ENCODE measurements at places on chromosomes 5 and 9.

DNA sequence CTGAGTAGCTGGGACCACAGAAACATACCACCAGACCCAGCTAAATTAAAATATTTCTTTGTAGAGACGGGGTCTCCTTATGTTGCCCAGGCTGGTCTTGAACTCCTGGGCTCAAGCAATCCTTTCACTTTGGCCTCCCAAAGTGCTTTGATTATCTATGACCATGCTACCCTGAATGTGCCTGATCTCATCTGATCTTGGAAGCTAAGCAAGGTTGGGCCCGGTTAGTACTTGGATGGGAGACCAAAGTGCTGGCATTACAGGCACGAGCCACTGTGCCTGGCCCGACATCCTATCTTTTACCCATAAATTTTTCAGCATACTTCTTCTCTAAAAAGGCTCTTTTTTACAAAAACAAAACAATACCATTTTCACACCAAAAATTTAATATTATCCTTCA lies 137.0 kb upstream of the LRRTM2 start:
- DNase-seq, result no peak

DNA sequence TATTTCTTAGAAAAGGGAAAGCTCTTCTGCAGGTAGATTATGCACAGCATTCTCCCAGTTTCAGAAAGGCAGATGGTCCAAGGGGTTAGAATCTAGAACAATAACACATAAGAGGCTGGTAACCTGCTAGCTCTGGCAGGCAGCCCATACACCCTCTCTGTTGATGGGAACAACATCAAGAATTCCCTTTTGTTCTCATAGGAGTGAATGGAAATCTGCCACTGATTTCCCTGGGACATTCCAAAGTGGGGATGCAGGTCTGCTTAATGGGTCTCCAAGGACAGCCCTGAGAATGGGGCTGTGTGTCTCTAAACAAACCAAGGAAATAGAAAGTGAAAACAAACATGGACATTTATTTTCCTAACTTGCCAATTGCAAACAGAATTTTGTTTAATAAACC lies 456.8 kb downstream of the EBF1 start:
- no peak for DNase-seq

DNA sequence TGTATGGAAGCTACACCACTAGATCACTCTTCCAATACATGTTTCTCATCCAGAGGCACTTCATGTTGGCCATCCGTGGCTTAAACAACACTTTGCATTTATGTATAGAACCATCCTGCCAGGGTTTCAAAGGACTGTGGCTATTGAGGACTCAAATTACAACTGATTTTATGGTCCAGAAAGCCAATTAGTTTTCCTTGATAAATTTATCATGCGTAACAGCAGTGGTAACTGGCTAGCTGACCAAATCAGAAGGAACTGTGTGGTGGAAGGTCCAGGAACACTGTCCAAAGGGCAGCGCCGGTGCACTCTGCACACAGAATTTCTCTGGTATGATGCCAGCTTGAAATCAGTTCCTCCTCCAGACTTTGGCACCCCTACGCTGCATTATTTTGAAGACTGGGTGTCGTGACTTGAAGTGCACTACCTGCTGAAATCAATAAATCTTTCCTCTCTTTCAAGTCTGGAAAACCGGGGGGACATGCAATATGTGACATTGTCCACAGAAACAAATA lies 69.3 kb upstream of the TMEM252 start:
- DNase-seq, result no peak

DNA sequence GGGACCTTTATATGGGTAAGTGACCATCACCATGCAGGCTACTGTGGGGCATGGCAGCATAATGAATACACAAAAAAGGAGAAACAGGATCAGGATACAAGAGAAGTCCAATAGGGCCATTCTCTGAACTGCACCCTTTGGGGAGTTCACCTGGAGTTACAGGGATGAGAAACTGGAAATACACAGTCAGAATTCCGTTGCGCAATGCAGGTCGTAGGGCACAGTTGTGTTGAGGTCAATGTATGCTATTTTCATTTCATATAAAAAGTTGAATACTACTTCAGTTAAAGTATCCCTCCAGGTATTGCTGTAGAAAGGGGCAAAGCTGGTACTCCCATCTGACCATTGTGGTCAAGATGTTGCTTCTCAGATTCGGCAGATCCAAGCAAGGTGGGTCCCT lies 471.4 kb downstream of the DMRT2 start:
- no peak for DNase-seq

DNA sequence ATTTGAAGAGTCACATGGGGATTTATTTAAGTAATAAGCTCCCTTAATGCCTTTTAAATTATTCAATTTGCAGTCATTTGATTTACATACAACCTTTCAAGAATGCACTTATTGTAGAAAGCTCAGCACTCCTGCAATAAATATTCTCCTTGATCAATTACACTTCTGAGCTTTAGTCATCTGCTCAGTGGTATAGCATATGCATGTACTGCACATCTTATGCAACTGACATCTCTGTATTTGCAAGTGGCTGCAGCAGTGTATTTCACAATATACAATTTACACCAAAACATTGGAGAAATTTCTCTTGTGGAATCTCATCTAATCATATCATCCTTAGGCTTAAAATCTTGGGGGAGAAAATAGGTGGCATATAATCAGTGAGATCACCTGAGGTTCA lies 325.7 kb downstream of the SLF1 start:
- no peak for DNase-seq

DNA sequence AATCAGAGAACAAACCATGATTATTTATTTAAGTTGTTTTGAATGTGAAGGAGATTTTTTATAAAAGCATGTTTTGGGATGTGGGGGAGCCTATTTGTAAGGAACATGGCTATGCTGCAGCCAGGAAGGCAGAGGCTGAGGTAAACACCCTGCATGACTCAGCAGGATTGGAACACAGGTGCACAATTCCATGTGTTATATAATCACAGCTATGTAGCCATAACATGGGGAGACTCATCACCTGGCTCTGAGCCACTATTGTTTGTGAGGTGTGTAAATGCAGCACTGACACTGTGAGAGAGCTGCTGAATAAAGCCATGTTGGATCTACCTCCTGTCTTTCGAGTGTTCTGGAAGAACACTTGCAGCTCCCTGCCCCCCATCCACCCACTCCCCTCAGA lies 1009.8 kb downstream of the DNAH5 start:
- no peak for DNase-seq

GRCh38 chr5:87899721-87900131 lies 368.9 kb downstream of the TMEM161B start:
- DNase-seq, result no peak

- DNase-seq, result no peak
Observed at GRCh38 chr5:146641941-146642340, 126.0 kb upstream of the GPR151 start.

DNA sequence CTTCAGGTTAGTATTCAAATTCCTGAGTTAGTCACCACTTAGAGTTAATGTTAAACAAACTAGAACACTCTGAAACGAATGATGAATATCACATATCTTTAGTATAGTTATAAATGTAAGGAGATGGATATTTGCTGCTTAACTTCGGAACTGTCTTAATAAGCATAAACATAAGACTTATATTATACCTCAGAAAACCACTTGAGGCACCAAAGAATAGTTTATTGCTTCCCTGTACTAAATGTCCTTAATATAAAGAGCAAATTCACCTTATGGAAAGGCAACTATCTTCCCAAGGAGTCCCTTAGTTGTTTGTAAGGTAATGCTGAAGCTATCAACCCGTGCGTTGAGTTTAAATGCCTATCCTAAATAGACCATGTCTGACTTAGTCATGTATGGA lies 300.0 kb upstream of the ADAMTSL1 start:
- no peak for DNase-seq

All from CD4-positive, alpha-beta T cell treated with Interleukin-10 for 1 hour (primary cell).